CD4-positive, alpha-beta T cell treated with Interleukin-4 for 1 hour (primary cell): ENCODE measurements at places on chromosomes 13 and 19.

- no peak for DNase-seq
Measured at GRCh38 chr19:10896851-10897526, 25.6 kb downstream of the CARM1 start.

- no peak for DNase-seq
Measured at GRCh38 chr19:13965926-13966683, 13.8 kb downstream of the DCAF15 start.

- no peak for DNase-seq
Measured at GRCh38 chr19:28397306-28397705, 815.6 kb downstream of the UQCRFS1 start.

- no peak for DNase-seq
Measured at GRCh38 chr13:73254827-73255226, 196.0 kb downstream of the KLF5 start.

- no peak for DNase-seq
Measured at GRCh38 chr13:26503826-26504594, 53.5 kb upstream of the WASF3 start.

- no peak for DNase-seq
Measured at GRCh38 chr13:91169321-91170050, 178.0 kb upstream of the MIR17HG start.

- DNase-seq = no peak
Measured at GRCh38 chr19:51552608-51552995, 18.5 kb upstream of the ZNF175 start.

- DNase-seq = no peak
Measured at GRCh38 chr13:36436811-36437210, 4.5 kb downstream of the CCNA1 start.

DNA sequence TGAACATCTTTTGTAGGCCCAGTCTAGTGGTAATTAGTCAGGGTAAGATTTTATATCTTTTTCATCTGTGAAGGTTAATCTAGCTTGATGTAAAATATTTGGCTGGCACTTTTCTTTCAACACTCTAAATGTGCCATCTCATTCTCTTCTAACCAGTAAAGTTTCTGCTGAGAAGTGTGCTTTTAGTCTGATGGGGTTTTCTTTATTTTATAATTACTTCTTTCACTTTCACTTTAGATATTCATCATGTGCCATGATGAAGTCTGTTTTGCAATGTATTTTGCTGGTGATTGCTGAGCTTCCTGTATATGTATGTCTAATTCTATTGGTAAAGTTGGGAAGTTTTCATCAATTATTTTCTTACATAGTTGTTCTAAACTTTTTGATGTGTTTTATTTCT, 31.9 kb downstream of the ZNF726 start:
- no peak for DNase-seq

DNA sequence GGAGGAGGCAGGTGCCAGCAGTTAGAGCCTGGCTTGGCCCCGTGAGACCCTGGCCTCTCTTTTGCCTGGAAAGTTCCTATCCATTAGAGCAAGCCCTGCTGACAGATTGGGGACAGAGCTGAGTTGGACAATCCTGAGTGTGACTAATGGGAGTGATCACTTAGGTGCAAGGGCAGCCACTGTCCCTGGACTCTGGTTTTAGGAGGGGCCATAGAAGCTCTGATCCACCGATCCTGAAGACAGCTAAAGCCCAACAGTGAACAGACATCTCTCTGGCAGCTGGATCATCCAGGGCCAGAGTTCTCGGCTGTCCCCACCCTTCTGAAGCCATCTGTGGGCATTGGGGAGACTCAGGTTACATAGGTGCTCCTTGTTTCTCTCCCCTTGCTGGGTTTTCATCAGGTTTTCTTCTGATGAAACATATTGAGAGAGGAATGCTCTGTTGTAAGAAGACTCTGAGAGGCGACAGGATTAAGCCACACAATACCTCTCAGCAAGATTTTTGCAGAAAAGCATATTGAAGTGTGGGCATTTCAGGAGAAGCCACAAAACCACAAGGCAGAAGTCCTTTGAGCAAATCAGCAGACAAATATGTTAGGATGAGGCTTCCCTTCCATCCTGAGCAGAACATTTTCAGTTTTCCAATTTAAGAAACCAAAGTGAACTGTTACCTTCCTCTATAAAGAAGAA, 288.0 kb upstream of the MAB21L1 start:
- no peak for DNase-seq

DNA sequence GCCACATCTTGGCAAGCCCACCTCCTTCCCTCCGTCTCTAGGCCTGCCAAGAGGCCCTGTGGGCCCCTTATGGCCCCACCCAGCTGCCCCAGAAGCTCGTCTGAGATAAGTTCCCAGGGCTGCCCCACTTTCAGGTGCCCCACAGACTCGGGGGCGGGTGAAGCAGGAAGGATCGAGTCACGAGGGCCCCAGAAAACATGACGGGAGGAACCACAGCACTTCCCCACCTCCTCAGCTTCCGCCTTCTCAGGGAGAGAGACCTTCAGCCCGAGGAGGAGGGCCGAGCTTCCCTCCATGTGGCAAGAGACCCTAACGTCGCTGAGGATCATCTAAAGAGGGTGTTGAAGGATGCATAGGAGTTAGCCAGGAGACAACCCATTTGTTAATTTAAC, 4.5 kb upstream of the IL12RB1 start:
- DNase-seq = peak; percentile 87

GRCh38 chr13:112186091-112186490, 119.1 kb downstream of the SOX1 start:
- DNase-seq = no peak

GRCh38 chr19:40009674-40010073, 12.8 kb downstream of the ZNF546 start:
- no peak for DNase-seq

DNA sequence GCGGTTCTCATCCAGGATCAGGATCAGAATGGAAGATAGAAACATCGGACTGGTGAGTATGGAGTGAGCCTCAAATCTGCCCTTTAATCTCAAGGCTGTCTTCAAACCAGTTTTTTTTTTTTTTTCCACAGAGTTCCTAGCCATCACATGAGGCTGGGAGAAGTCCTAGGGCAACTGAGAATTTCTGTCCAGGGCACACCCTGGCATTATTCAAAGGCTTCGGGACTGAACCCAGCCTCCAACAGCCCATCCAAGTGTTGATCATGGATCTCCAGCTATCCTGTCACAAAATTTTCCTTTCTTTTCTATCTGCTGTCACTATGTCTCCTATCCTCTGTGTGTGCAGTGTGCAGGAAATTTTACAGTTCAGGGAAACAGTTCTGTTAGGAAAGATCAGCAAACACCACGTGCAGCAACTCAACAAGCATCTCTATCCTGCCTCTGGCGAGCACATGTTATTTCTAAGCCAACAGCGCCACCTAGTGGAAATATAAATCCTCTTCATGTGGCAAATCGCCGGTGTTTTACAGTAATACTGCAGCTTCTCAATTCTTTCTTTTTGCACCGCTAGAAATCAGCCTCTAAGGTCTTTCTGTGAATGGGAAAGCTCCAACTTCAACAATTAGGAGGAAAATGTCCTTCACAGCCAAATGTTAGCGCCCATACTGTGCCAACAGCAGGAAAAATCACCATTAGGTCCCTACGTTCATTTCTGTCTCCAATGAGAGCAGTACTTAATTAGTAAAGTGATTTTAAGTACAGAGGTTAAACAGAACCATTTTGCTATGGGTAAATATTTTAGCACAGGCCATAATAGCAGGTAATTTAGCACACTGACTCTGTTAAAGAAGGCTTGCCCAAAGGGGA, 21.4 kb upstream of the ZNF181 start:
- peak; percentile 61 for DNase-seq

DNA sequence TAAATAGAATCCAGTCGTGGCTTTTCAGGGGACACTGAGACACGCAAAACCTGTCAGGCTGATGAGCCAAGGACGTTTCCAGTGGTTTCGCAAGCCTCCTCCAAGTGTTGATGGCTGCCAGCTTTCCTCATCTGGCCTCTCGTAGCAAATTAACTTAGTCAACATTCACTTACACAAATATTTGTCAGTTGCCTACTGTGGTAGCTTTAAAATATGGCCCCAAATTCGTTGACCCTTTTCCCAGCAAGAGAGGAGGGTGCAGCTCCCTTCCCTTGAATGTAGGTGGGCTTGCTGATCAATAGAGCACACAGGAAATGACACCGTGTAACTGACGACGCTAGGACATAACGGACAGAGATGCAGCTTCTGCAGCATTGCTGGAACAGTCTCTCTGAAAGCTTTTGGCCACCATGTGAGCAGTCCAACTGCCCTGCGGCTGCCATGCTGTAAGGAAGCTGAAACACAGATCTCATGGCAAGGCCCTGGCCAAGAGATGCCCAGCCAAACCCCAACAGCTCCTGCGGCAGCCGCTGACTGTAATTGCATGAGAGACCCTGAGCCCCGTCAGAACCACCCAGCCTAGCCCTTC, 5.5 kb upstream of the RANBP3 start:
- no peak for DNase-seq

DNA sequence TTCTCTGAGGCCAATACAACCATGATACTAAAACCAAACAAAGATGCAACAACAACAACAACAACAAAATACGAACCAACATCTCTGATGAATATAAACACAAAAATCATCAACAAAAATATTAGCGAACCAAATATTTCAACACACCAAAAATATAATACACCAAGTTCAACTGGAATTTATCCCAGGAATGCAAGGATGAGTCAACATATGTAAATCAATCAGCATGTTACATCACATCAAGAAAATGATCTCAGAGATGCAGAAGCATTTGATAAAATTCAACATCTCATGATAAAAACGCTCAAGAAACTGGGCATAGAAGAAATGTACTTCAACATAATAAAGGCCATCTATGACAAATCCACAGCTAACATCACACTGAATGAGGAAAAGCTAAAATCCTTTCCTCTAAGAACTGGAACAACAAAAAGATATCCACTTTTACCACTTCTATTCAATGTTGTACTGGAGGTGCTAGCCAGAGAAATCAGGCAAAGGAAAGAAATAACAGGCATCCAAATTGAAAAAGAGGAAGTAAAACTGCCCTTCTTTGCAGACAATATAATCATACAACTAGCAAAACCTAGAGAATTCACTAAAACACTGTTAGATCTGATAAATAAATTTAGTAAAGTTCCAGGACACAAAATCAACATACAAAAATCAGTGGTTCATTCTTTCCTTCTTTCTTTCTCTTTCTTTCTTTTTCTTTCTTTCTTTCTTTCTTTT, 2448.7 kb upstream of the PCDH20 start:
- DNase-seq = no peak

- no peak for DNase-seq
Measured at GRCh38 chr19:46812977-46813838, 24.8 kb upstream of the SLC1A5 start.

GRCh38 chr13:53068585-53069520, 40.2 kb downstream of the OLFM4 start:
- DNase-seq = no peak

DNA sequence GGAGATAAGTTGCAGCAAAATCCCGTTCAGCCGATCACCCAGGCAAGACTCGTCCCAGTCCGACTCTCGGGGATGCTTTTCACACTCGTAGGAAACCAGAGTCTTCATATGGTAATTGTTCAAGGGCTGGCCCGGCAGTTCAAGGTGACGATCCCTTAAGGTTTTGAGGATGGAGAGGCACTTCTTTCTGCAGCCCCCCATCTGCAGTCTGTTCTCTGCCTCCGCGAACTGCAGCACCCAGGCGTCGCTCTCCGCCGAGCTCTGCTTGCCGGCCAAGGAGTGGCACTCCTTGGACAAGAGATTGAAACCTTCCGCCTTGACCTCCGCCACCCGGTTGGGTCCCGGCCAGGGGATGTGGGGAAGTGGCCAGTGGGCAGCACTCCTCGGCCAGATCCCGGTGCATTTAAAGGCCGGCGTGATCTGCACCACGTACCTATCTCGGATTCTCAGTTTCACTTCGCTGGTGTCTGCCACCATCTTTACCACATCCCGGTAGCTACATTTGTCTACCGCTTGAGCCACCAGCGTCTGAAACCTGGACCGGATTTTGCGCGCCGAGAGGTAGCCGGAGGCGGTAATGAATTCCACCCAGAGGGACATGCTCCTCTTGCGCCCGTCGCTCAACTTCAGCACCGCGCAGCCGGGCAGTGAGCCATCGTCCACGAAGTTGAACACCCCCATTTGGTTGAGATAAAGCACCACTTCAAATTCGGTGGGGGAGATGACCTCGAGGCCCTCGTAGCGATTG, 1.1 kb downstream of the MAB21L1 start:
- DNase-seq = no peak

DNA sequence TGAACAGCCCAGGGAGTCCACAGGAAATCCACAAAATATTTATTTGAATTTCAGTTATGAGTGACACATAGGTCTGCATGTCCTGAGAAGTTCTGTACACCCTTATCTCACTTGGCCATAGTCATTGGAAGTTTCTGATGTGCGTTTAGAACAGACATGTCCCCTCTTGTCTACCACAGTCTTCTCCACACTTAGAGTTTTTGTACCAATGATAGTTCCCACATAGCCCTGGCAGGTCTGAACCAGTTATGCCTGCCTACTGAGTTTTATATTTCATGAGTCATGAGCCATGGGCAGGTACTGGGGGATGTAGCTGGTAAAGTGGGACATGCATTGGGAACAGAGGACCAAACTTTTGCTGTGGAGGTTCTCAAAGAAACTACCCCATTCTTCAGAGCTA, 11.3 kb downstream of the ZNF132 start:
- no peak for DNase-seq

DNA sequence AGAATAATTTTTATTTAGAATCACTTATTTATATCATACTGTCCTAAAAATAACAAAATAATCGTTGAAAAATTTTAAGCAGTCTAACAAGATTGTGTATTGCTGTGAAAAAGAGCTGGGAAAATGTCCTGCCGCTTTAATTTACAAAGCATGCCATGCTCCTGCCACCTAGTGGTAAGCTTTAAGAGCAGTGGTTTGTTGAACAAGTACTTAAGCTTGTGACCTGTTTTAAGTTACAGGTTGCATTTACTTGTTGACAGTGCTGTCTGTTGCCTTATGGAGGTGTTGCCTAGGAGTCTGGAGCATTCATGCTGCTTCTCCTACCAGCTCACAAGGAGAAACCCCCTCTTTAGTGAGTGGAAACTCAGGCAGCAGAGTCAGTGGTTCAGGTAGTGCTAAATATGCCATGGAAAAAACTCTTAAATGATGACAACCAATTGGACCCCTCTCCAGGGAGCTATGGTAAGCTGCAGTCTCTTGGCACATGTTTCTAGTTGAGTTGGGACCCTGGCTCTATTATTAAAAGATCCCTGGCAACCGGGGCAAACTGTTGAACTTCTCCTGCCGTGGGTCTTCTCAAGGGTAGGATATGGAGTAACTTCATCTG, 68.4 kb downstream of the SPATA13 start:
- DNase-seq = peak; percentile 57

DNA sequence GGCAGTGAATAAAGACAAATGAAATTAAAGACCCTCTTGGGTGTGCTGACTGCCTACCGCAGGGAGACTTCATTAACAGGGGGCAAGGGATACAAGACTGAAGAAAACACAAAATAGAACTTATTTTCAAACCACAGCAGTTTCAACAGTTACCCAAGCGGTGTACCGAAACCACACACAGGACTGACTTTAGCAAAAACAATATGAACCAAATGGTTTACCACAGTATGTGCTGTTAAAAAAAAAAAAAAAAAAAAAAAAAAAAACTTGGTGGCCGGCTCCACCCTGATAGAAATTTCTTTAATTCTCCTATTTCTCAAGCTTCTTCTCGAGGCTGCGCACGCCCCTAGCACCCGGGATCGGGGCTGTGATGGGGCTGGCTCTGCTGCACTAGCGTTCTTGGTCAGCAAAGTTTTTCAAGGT, 42.6 kb downstream of the KLF2 start:
- peak; percentile 84 for DNase-seq
